Dermis blood vessel endothelial cell (primary cell): ENCODE measurements at places on chromosomes 5 and 9. TPM values are rescaled to one million over a fixed set of nuclear protein-coding genes. Genes with fewer than 3 reads are reported as not detected.
A peak's percentile ranks its signal among the peaks of the same experiment; 100 is the strongest.

Gene KIAA0825
- total RNA-seq = 1.0 and 1.9 TPM in 2 replicates

Gene NFIL3
- total RNA-seq = 6.3 and 6.5 TPM in 2 replicates

- no peak for DNase-seq
Measured at GRCh38 chr5:171496456-171496855, 77.0 kb downstream of the FGF18 start.

DNA sequence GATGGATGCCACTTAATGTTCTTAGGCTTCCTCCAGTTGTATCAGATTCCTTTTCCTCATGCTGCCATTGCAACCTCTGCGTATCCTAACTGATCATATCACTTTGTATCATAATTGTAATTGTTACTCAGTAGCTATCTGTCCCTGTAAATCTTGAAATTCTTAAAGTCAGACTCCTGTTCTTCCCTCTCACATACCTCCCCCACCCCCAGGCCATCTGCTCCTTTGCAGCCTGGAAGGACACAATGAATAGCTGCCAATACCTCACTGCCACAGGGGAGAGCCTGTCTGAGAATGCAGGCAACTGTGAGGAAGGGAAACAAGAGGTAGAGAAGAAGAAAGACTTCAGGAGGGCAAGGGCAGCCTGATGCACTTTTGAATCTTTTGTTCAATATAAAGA is 228.5 kb downstream of the ENC1 start:
- DNase-seq = no peak

DNA sequence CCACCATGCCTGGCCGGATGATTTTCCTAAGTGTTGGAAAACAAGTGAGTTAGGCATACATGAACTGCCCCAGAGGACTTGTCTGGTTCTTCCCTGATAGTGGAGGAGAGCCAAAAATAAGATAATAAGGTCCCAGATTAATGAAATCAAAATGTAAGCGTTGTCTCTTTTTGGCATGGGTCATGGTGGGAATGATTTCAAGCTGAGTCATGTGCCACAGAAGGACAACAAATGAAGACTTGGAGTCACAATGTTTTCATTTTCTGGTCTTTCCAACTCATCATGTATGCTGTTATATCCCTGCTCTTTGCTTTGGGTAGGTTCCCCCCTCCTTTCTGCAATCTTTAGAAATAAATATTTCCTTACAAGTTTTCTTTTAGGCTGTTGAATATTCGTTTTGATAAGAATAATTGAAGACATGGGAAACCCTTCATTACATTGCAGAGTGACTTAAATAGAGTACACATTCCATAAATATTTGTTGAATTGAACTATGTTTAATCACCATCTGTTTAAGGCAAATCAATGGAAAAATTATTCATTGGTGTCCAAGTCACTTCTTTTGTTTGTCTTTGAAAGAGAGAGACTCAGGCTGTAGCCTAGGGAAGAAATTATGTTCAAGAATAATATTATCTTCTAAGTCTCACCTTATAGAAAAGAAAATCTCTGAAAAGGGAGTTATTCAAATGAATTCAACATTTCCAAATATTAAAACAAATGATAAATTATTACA is 196.3 kb downstream of the CSNK1G3 start:
- DNase-seq = peak; percentile 77

DNA sequence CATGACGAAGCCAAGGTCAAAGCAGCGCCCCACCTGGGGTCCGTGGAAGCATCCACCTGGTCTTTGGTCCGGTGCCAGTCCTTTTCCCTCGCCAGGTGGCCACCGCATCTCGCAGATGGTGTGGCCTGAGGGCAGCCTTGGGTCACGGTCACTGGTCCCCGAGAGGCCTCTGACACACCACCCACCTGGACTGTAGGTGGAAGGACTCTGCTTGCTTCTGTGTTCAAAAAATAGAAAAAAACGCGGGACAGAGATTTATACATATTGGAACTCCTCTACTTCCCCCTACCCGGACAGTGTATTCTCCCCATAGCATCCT is 466 bp upstream of the TTC39B start:
- no peak for DNase-seq

DNA sequence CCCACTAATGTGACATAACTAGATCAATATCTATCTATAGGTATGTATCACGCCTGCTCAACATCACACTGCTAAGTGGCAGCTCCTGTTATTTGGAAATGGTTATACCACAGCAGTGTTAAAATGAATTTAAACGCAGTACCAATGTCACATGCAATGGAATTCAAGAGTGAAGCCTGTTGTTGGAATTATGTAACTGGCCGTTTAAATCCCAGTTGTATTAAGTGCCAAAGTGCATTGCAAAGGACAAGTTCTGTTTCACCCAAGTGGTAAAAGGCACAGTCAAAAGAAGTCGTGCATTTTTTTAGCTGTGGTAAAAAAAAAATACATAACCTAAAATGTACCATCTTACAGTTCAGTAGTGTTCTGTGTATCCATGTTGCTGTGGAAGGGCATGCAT is 4.3 kb downstream of the NTRK2 start:
- no peak for DNase-seq
